Testis (tissue), 5 donors: ENCODE measurements at places on chromosomes 3 and 15. TPM values are rescaled to one million over a fixed set of nuclear protein-coding genes. Genes with fewer than 3 reads are reported as not detected.

DNA sequence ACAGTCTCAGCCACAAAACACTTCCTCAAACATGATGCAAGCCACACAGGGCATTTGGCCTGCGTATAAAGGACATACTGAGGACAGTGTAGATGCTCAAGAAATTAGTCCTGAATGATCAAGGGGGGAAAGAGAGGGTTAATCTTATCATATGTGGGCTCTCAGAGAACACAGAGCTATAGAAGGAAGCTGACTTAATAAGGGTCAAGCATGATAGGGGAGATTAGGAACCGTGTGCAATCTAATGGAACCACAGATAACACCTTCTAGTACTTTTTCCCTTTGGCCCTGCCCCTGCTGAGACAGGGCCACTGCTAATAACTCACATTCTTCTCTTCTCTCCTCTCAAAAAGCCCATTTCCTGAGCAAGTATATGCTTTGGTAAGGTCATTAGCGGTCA lies 114.1 kb upstream of the ADAMTS9 start:
- H3K27ac ChIP-seq: no peak overlapping the region
- H3K36me3 ChIP-seq: no peaks in the 10 kb centered on the region
- no peaks in the 10 kb centered on the region for H3K27me3 ChIP-seq
- no peak overlapping the region for H3K4me3 ChIP-seq
- no peaks in the 10 kb centered on the region for H3K4me1 ChIP-seq
- DNase-seq: no peak

- peak overlapping the region; percentile 98 for H3K27ac ChIP-seq
- DNase-seq: peak; percentile 79
- no peaks in the 10 kb centered on the region for H3K27me3 ChIP-seq
Observed at GRCh38 chr3:107524841-107525643, 2.3 kb downstream of the BBX start.

- peak; percentile 39 for DNase-seq
- H3K4me3 ChIP-seq: peak overlapping the region; percentile 82
- H3K27ac ChIP-seq: peak overlapping the region; percentile 93
- no peaks in the 10 kb centered on the region for H3K27me3 ChIP-seq
Observed at GRCh38 chr15:75646944-75647364, 758 bp upstream of the SNX33 start.

GRCh38 chr3:110504901-110505300 lies 566.7 kb upstream of the NECTIN3 start:
- no peak for DNase-seq
- H3K27me3 ChIP-seq: no peaks in the 10 kb centered on the region
- H3K27ac ChIP-seq: no peak overlapping the region
- H3K4me3 ChIP-seq: no peak overlapping the region

GRCh38 chr15:55709458-55709857 lies 33.5 kb downstream of the PRTG start:
- no peak overlapping the region for H3K27ac ChIP-seq
- H3K27me3 ChIP-seq: no peaks in the 10 kb centered on the region
- H3K4me1 ChIP-seq: no peaks in the 10 kb centered on the region

DNA sequence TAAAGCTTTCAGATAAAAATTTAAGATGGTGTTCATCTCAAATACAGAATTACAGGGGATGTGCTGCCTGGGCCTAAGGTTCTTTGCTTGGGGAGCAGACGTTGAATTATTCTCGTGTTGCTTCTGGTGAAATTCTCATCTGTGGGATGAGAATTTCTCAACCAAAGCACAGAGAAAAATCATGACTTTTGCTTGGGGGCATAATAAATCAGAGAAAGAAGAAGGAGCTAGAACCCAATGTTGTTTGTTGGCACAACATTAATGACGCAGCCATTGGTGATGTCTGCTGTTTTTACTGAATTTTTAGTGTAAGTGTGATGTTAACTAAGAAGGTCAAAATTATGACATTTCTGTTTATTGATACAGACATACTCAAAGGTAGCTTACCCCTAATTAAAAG lies 35.7 kb downstream of the P3H2 start:
- H3K4me1 ChIP-seq: no peaks in the 10 kb centered on the region
- no peak for DNase-seq
- H3K36me3 ChIP-seq: no peaks in the 10 kb centered on the region
- no peaks in the 10 kb centered on the region for H3K27me3 ChIP-seq

- no peak for DNase-seq
- H3K4me1 ChIP-seq: peaks cover 11% of the 10 kb centered on the region
- H3K36me3 ChIP-seq: no peaks in the 10 kb centered on the region
- H3K27ac ChIP-seq: no peak overlapping the region
- no peaks in the 10 kb centered on the region for H3K27me3 ChIP-seq
Observed at GRCh38 chr3:42610976-42611375, 10.5 kb downstream of the NKTR start.

DNA sequence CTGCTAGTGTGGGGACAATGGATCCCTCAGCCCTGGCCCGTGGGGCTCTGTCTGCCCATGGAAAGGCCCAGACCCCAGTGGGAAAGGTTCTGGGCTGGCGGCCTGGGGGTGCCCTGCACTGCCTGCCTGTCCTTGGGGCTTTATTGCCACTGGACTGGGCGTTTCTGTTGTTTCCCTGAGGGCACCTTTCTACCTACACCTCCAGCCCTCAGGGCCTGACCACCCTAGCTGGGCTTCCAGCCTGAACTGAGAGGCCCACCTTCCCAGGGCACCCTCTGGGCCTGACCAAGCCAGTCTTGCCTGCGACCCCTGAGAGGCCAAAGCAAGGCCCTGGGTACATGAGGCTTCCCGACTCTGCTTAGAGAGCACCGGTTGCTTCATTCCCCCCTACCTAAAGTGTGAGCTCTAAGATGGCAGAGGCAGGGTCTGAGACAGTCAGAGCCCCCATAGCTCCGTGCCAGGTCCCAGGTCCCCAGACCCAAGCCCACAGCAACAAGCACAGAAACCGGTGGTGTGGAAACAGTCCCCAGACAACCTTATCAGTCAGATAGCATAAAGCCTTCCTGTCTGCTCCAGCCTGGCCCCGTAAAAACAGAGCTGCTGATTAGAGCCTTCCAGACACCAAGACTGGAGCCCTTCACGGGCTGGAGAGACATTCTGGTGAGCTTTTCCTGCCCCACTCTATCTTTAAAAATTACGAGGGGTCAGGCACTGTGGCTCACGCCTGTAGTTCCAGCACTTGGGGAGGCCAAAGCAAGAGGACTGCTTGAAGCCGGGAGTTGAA lies 102.8 kb downstream of the CHSY1 start:
- H3K27me3 ChIP-seq: no peaks in the 10 kb centered on the region
- H3K36me3 ChIP-seq: no peaks in the 10 kb centered on the region
- peaks cover 12% of the 10 kb centered on the region for H3K4me1 ChIP-seq
- no peak overlapping the region for H3K27ac ChIP-seq
- no peak for DNase-seq

DNA sequence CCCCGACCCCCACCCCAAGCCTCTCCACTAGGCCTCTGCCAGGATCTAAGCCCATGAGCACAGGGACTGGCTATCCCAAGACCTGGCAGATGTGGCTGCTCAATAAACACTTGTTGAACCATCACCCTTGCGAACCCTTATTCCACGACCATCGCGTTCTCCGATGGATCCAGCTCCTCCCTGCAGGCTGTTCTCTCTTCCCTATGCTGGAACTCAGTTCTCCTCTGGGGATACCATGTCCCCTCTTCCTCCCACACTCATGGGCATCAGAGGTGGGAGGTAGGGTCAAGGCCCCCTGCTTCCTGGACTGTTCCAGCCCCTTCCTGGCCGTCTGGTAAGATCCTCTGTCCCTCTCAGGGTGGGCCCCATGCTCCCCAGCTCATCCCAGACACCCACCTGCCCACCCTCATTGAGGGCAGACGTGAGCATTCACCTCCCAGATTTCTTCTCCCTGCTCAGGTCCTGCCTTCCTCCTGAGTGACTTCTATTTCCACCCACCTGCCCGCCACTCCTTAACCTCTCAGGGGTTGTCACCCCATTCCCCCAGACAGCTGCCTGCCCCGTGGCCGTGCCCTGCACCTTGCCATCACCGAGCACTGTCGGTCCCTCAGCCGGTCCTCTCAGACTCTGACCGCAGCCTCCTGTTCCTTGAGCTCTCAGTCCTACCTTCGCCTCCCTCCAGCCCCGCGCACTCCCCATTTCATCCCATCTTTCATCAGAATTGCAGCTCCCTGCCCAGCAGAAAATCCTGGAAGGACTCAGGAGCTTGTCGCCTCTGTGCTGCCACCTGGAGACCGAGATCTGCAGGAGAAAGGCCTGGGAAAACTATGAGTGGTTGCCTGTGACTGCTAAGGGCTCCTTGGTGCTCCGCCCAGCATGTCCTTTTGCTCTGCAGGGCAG lies 42.0 kb downstream of the PML start:
- peak; percentile 83 for DNase-seq
- no peaks in the 10 kb centered on the region for H3K36me3 ChIP-seq
- H3K27ac ChIP-seq: no peak overlapping the region
- H3K27me3 ChIP-seq: no peaks in the 10 kb centered on the region
- H3K4me1 ChIP-seq: peaks cover 28% of the 10 kb centered on the region

NCEH1 gene
- 3.2 TPM for total RNA-seq

THSD4 gene
- total RNA-seq: 21.5 TPM

NPAP1 gene
- total RNA-seq: 8.6 TPM

TMC3 gene
- 0.16 TPM for total RNA-seq

KLHL40 gene
- 0.62 TPM for total RNA-seq
